Lung (tissue), 17 donors: ENCODE measurements at places on chromosomes 16 and 17.

DNA sequence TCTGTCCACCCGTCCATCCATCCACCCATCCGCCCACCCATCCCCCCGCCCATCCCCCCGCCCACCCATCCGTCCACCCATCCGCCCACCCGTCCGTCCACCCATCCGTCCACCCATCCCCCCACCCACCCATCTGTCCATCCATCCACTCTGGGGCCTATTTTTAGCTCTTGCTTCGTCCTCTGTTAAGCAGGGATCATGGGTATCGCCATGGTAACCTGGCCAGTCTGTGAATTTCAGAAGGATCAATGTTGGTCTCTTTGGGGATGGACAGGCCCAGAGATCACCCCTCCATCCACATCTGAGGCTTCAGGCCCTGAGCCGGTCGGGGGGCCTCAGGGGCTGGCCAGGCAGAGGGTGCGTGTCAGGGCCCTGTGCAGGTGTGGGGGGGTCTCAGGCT is 15.2 kb upstream of the DPEP1 start:
- no peak overlapping the region for H3K27ac ChIP-seq
- H3K36me3 ChIP-seq: no peaks in the 10 kb centered on the region
- no peaks in the 10 kb centered on the region for H3K4me1 ChIP-seq

DNA sequence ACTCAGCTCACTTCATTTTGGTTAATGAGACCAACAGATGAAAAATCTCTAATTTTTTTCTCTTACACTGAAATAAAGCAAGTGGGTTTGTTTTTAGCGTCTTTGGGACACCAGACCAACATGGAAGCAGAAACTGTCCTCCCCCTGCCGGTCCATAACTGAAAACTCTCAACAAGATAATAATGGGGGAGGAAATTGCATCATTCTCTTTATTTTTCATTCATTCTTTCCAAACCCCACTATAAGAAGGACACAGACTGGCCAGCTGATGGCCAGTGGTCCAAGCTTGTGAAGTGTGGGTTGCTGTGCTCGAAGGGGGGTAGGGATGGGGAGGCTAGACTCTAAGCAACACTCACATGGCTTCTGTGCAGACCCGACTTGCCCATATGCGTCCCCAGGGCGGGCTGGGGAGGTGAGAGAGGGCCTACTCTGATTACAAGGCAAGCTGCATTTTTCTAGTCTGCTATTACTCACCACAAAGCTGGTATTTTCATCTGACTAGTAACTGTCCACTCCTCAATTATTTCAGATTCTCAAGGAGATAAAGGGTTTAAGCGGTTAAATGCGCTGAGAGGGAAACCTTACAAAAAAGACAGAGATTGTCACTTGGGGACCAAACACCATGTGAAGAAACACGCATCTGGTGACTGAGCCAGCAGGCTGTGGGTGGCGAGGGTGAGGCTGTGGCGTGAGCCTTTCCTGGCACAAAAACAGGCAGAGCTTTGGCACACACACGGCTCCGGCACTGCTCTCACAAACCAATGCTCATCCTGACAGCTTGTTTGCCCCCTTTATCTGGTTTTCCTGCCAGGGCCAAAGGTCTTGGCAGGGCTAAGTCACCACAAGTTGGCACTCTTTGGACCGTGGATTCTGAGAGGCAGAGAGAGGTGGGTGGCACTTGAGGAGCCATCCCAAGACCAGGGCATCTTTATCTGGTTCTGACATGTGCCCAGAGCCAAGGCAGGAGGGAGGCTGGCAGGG is 38.2 kb downstream of the MARF1 start:
- H3K27me3 ChIP-seq: no peaks in the 10 kb centered on the region
- peaks cover 80% of the 10 kb centered on the region for H3K36me3 ChIP-seq
- H3K4me3 ChIP-seq: no peak overlapping the region
- H3K4me1 ChIP-seq: no peaks in the 10 kb centered on the region
- H3K27ac ChIP-seq: no peak overlapping the region

DNA sequence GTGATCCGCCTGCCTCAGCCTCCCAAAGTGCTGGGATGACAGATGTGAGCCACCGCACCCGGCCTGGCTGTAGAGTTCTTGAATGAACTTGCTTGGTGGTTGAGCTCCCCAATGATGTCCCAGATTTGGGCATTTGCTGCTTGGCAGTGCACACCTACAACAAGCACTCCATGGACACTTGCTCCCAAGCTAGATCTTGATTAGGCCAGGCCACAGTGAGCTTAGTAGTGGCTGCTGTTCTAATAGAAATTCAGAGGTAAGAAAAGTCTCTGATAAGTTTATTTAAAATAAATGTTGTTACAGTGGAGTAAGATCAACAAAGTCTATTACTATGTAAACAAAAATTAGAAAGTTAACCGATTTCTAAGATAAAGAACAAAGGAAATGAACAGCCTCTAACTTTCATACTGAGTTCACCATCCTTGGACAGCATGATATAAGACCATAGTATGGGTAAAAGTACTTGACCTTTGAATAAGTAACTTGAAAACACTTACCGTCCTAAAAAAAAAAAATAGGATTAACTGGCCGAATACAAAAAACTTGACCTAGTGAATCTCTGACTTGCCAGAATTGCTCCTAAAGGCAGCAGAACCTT is 951 bp downstream of the TMED6 start:
- H3K4me1 ChIP-seq: peaks cover 2% of the 10 kb centered on the region
- no peaks in the 10 kb centered on the region for H3K27me3 ChIP-seq
- H3K36me3 ChIP-seq: peaks cover 9% of the 10 kb centered on the region
- H3K4me3 ChIP-seq: no peak overlapping the region
- DNase-seq: no peak

- H3K4me3 ChIP-seq: peak within 1 kb of the TSS; percentile 62
- no peaks in the 10 kb centered on the region for H3K36me3 ChIP-seq
- peak within 1 kb of the TSS; percentile 74 for H3K27ac ChIP-seq
- DNase-seq: peak; percentile 90
These were observed at the start of gene SLFN12 for GRCh38 chr17:35432176-35433074. TSS of gene SLFN12 (minus strand) at chr17:35432500. CDS start at chr17:35423028, 9,472 bp downstream.

GRCh38 chr16:8892101-8892575 is 10.0 kb downstream of the LITAFD start:
- H3K27ac ChIP-seq: no peak overlapping the region
- no peak for DNase-seq
- H3K36me3 ChIP-seq: peaks cover 45% of the 10 kb centered on the region
- H3K27me3 ChIP-seq: no peaks in the 10 kb centered on the region
- no peaks in the 10 kb centered on the region for H3K4me1 ChIP-seq

- peaks cover 43% of the 10 kb centered on the region for H3K36me3 ChIP-seq
These were observed 17.2 kb upstream of the CLEC18C start for GRCh38 chr16:70156207-70156978.

GRCh38 chr17:7404737-7405349 is 946 bp upstream of the TMEM256 start:
- peaks cover 4% of the 10 kb centered on the region for H3K36me3 ChIP-seq
- H3K27me3 ChIP-seq: no peaks in the 10 kb centered on the region
- peak; percentile 53 for DNase-seq
- H3K27ac ChIP-seq: peak overlapping the region; percentile 73
- H3K4me1 ChIP-seq: no peaks in the 10 kb centered on the region

- H3K4me3 ChIP-seq: peak overlapping the region; percentile 17
- peaks cover 2% of the 10 kb centered on the region for H3K36me3 ChIP-seq
- peak overlapping the region; percentile 92 for H3K27ac ChIP-seq
- no peaks in the 10 kb centered on the region for H3K27me3 ChIP-seq
- H3K4me1 ChIP-seq: peaks cover 27% of the 10 kb centered on the region
- peak; percentile 70 for DNase-seq
These were observed 39.3 kb downstream of the MYO18A start for GRCh38 chr17:29140631-29141513.

GRCh38 chr16:26651464-26651863 is 415.3 kb upstream of the C16orf82 start:
- no peaks in the 10 kb centered on the region for H3K27me3 ChIP-seq
- H3K27ac ChIP-seq: no peak overlapping the region
- H3K4me1 ChIP-seq: no peaks in the 10 kb centered on the region

DNA sequence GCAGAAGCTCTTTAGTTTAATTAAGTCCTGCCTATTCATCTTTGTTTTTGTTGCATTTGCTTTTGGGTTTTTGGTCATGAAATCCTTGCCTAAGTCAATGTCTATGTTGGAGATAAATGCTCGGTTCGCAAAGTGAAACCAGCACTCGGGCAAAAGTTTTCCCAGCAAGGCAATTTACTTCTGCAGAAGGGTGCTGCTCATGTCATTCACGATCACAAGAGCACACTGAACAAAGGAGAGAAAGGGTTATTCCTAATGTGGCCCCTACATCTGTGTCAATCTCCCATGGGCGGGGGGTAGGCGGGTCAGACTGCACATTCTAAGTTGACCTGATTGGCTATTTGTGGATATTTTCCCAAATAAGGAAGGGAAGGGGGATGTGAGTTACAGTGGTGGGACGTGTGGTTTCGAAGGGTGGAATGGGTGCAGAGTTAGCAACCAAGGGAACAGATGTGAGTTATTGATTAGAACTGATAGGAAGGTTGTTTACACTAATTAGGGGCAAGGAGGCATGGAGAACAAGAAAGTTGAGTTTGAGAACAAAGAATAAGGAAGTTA is 23.0 kb downstream of the ATF7IP2 start:
- H3K27me3 ChIP-seq: no peaks in the 10 kb centered on the region
- H3K4me3 ChIP-seq: no peak overlapping the region
- no peaks in the 10 kb centered on the region for H3K36me3 ChIP-seq
- H3K4me1 ChIP-seq: no peaks in the 10 kb centered on the region
- no peak overlapping the region for H3K27ac ChIP-seq

DNA sequence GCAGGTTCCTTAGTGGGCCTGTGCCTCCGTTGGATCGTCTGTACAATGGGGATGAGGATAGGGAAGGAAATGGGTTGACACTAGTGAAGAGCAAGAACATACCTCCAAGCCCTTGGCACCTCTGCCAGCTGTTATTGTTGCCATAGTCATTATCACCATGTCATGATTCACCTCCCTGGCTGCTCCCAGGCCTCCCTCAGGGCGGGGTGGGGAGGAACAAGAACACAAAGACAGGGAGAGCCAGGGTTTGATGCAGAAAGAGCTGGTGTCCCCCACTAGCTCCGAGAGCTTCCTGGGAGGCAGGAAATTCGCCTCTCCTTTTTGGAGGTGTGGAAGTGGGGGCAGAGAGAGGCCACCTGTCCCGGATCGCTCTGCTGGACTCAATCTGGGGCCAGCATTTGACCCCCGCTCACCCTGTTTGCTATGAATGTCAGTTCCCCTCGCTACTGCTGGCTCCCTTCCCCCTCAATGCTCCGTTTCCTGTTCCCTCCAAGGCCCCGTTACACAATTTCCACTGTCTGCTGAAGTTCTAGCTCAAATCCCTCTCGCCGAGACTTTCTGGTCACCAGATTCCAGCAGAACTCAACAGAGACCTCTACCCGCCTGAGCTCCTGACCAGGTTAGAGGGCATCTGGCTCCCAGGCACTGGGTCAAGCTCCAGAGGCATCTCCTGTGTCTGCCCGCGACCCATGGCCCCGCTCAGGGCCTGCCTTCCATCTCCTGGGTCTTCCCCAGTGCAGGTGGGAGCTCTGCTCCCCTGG is 9.1 kb downstream of the TIMP2 start:
- no peaks in the 10 kb centered on the region for H3K36me3 ChIP-seq
- H3K27me3 ChIP-seq: no peaks in the 10 kb centered on the region
- no peak overlapping the region for H3K4me3 ChIP-seq
- peaks cover 24% of the 10 kb centered on the region for H3K4me1 ChIP-seq
- peak overlapping the region; percentile 77 for H3K27ac ChIP-seq

GRCh38 chr16:85536411-85537330 is 76.5 kb upstream of the GSE1 start:
- no peak overlapping the region for H3K4me3 ChIP-seq
- no peak overlapping the region for H3K27ac ChIP-seq
- no peaks in the 10 kb centered on the region for H3K36me3 ChIP-seq
- peaks cover 7% of the 10 kb centered on the region for H3K4me1 ChIP-seq

DNA sequence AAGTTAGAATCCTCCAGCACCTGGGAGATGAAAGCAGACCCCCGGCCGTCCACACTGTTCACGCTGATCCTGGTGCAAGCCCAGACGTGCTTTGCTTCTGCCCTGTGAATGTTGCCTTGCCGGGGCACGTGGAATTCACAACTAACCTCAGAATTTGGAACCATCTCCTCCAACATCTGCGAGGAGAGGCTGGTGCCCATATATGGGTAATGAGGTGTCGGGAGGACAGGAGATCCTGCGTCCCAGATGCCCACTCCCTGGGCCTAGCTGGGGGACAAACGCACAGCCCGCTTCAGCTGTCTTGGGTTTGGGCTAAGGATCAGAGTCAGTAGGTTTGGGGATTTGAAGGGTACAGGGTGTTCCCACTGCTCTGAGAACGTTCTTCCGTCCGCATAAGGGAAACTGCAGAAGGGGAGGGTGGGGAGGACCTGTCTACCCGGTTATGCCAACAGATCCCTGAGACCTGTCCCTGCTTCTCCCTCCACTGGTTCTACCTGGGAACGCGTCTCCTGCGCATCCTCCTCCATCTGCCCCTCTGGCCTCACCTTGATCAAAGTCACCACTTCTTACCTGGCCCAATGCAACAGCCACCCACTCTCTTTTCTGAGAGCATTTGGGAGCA is 14.1 kb downstream of the PPL start:
- no peaks in the 10 kb centered on the region for H3K27me3 ChIP-seq
- H3K4me3 ChIP-seq: no peak overlapping the region
- DNase-seq: no peak
- H3K36me3 ChIP-seq: no peaks in the 10 kb centered on the region
- H3K27ac ChIP-seq: no peak overlapping the region

DNA sequence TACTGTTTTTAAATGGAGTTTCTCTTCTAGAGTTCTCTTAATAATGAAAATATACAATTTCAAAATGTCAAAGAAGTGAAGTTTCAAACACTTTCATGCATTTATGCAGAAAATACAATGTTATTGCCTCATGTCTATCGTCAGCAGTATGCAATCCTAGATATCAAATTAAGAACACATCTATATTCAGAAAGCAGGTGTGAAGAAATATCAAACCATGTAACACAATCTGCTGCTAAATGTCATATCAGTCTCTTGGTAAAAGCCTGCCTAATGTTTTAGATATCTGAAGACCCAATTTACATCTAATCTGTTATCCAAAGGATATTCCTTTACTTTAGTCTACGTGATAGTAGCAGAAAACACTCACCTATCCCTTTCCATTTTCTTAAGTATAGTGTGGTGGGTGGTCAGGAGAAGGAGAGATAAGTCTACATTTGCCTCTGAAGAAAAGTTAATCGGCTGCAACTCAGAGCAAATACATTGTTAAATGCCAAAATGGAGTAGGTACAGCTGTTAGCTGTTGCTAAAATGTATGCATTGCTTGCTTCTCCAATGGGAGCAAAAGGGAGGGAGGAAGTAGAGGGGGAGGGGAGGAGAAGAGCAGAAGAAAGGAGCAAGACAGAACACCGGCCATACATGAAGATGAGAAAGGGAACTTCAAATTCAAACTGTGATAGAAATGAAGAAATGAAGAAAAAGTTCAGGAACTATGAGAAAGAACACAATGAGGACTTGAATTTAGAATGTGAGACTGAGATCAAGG is 64.9 kb downstream of the ITFG1 start:
- no peaks in the 10 kb centered on the region for H3K27me3 ChIP-seq
- H3K27ac ChIP-seq: no peak overlapping the region
- no peaks in the 10 kb centered on the region for H3K36me3 ChIP-seq
- DNase-seq: peak; percentile 12
- H3K4me1 ChIP-seq: peaks cover under 1% of the 10 kb centered on the region

DNA sequence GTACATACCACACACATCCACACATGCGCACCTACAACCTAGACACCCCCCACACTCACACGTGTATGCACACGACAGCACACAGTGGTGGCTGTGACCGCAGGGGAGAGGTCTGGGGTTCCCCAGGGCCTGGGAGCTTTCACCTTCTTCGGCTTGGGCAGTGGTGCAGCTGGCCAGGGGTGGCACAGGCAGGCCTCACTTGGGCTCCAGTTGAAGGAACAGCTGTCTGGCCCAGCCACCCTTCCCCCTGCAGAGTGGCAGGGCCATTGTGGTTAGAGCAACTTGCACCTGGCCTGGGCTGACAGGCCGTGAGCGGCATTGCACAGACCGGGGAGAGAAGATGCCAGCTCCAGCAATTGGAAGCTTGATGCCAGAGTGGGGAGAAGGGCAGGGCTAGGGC is 114.5 kb upstream of the GSE1 start:
- H3K27me3 ChIP-seq: no peaks in the 10 kb centered on the region
- no peak for DNase-seq
- no peaks in the 10 kb centered on the region for H3K36me3 ChIP-seq
- H3K4me3 ChIP-seq: no peak overlapping the region
